ENCODE measurements at places on chromosomes 5 and 9.

DNA sequence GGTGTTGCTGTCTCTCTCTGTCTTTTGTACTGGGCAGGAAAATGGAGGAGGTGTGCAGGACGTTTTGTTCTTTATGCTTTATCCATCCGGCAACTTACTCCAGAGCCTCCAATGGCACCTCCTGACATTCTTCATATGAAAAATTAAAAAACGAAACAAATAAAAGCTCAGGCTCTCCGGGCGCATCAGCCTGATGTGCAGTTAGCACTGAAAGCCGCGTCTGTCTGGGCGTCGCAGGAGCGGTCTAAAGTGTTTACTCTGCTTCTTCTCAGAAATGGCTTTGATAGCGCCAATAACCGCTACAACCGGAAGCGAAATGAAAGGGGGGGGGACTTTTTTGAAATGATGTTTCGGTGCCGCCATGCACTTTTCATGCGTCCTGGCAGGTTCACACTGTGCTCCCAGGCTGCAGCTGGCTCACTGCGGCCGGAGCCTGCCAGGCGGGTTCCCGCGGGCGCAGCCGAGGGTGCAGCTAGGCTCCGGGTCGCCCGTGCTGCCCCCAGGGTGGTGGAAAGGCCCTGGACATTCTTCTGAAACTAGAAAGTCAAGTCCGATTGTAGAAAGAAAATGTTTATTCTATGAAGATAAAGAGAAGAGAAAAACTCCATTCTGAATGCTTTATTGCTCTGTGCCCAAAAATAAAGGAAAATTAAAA lies 407.7 kb upstream of the IRX1 start:
- no peak for DNase-seq

- DNase-seq, result peak; percentile 61
These were observed 248.9 kb downstream of the PIK3R1 start for GRCh38 chr5:68464424-68464823.

DNA sequence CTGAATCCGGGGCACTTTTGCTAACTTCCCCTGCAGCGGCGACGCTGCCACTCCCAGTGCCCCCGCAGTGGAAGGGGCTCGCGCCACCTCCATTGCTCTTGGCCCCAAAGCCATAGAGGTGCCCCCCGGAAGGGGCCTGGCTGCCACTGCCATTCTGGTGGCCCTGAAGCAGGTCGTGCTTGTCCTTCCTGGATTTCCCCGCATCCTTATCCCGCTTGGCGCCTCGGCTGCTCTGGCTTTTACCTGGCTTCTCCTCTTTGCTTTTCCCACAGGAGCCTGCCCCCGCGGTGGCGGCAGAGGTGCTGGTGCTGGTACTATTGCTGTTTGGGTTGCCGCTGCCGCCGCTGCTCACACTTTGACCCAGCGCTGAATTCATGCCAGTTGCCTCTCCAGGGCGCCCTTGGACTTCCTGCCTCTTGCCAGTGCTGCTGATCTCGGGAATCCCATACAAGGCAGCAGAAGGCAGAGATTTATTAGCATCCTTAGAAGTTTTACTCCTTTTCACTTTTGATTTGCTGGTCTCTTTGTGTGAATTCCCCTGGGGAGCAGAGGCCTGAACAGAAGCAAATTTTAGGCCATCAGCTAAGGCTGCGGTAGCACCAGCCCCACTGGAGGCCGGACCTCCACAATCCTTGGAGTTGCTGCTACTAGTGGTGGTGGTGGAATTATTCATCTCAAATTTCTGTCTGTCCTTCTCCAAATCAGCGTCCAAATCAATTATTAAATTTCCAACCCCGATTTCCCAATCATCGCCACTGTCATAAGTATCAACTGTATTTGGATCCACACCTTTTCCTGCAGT lies 2.1 kb downstream of the ZNF608 start:
- no peak for DNase-seq

DNA sequence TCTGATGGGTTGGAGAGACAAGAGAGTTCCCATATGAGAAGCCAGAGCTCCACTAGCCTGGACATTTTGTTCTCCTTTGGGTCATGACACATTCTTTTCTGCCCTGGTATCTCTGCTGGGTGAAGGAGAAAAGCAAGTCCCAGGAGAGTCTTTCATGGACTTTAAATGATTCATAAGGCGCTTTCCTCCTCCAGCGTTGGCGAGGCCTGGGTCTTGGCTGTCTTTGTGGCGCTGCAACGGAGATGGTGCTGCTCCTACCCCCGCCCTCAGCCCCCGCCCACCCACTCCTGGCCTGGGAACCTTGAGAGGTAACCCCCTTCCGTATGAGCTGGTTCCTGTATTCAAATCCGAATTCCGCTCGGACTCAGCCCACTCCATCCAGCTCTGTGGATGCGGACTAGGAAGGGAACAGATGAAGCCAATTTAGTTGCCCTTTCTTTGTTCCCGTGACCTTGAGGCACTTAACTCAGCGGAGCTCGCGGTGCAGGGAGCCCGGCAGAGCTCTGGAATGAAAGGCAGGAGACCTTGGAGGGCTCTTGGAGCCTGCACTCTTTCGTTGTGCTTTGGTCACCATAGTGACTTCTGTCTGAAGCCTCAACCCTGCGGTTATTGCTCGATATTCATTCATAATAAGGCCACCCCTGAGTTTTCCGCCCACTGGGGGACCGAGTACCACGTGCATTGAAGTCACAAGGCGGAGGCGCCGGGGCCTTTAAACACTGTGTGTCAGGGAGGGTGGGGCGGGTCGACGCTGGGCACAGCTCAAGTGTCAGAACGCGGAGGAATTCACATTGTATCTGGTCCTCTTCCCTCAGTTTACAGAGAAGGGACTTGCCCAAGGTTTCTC lies 14.0 kb upstream of the PWWP2A start:
- DNase-seq, result no peak

GRCh38 chr9:37038302-37038942 lies 4.4 kb upstream of the PAX5 start:
- no peak for DNase-seq

DNA sequence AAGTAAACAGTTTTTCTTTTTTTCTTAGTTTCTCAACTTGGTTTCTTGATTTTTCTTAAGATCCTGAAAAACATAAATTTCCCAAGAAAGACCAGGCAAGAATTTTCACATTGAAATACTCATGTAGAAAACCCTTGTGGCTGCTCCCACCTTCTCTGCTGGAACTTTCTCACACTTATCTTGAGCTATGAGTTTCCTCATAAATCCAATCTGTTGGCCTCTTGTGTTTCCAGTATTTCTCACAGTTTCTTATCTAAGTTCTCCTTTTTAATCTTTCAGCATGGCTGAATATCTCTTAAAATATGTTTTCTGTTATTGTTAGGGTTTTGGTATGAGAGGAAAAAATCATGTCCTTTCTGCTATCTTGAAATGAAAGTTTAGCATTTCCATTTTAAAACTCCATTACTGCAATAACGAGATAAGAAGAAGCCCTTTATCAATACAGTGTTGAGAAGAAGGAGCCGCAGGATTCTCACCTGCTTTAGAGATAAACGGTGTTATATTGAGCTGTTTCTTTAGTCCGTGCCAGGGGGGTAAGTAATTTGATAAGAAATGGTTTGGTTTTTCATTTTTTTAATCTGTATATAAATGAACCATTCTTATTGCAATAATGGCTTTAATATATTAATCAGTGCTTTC lies 89.3 kb downstream of the ALDH1A1 start:
- no peak for DNase-seq

GRCh38 chr9:68949271-68950000 lies 64.5 kb downstream of the PRKACG start:
- DNase-seq, result no peak

DNA sequence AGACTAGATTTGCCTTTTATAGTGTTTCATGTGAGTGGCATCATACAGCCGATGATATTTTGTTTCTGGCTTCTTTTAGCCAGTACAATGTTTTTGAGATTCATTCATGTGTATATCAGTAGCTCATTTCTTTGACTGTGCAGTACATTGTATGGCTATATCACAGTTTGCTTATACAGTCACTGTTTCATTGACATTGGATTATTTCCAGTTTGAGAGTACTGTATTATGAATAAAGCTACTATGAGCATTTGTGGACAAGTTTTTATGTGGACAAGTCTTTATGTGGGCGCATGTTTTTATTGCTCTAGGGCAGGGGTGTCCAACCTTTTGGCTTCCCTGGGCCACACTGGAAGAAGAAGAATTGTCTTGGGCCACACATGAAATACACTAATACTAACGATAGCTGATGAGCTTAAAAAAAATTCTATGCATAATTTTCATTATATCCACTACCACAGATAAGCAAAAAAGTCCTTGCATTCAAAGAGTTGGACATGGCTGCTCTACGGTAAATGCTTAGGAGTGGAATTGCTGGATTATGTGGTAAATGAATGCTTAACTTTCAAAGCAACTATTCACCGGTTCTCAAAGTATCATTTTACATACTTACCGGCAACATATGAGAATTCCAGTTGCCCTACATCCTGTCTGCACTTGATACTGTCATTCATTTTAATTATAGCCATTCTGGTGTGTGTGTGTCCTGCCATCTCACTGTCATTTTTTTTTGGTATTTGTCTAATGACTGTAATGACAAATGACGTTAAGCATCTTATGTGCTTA lies 177.8 kb downstream of the RGS3 start:
- DNase-seq, result no peak

DNA sequence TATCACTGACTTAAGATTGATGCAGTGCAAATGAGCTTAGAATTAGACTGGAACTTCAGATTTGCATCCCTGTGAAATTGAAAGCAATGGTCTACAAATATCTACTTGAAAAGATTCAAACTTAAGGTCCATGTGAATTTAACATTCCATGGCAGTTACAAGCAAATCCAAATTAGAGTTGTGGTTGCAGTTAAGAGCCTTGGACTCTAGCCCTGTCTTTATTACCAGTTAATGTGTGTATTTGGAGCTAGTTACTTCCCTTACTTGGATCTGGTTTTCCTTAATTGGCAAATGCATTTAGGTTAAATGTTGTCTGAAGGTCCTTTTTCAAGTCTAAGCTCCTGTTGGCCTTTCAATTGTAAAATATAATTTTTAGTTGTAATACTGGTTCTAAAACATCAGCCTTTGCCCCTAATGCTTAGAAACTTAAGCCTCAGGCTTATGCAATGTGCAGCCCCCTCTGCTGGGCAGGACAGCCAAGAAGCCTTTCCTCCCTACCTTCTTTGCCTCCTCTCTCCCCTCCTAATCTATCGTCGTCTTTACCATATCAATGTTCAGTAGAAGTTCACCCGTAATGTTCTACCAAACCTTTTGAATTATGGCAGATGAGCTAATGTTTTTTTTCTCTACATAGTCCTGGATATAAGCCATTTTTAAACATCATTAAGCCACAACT lies 59.5 kb downstream of the ERMP1 start:
- no peak for DNase-seq

- DNase-seq, result no peak
These were observed 6.5 kb upstream of the GGTA1 start for GRCh38 chr9:121505903-121506735.

- DNase-seq, result no peak
These were observed 64.1 kb downstream of the SLCO4C1 start for GRCh38 chr5:102231693-102232619.

DNA sequence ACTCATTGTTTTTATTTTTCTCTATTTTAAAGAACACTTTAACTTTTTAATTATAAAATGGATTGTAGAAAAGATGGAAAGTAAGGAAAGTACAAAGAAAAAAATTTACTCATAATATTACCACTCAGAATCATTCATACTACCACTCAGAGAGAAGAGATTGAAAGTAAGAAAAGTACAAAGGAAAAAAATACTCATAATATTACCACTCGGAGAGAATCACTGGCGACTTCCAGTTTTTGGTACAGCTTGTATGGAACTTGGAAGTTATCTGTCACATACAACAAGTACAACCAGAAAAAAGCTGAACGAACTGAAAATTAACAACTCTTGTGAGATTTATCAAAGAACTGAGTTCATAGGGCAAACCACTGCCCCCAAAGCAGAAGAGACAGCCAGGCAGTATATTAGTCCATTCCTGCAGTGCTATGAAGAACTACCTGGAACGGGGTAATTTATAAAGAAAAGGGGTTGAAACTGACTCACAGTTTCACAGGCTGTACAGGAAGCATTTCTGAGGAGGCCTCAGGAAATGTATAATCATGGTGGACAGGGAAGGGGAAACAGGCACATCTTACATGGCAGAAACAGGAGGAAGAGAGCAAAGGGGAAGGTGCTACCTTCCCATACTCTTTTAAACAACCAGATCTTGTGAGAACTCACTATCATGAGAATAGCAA lies 183.9 kb downstream of the SMARCA2 start:
- no peak for DNase-seq

- no peak for DNase-seq
These were observed 17.5 kb downstream of the SPRY4 start for GRCh38 chr5:142307146-142307890.

DNA sequence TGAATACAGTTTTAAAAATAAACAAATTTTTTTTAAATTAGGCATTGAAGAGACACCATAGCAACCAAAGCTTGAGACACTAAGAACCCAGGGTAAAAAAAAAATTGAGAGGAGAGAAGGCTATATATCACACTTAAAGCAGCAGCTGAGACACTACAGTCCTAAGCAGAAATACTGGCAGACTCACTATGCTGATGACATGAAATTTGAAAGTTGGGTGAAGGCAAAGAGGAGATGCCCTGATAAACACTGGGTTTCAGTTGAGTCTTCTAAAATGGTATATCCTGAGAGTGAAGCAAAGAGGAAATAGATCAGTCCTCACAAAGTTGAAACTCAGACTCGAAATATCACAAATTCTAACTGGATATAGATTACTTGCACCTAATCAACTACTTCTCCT lies 419.9 kb upstream of the CDH9 start:
- no peak for DNase-seq

DNA sequence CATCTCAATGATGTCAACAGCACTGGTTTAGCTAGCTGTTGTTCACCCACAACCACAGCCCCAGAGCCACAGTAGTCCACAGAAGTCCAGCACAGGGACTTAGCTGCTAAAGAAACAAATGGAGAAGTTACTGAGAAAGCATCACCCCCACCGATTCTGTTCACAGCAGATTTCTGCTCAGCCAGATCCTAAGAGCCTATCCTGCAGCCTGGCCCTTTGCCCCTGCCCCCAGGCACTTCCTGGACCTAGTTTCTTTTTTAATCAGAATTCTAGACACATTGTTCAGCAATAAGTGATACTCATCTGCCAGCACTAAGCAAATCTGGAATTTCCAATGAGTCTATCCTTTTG lies 7.4 kb downstream of the B4GALT1 start:
- peak; percentile 55 for DNase-seq

- DNase-seq, result no peak
These were observed 5.3 kb upstream of the ZNF367 start for GRCh38 chr9:96423322-96423984.

GRCh38 chr5:79157305-79157704 lies 45.7 kb downstream of the BHMT start:
- DNase-seq, result no peak

GRCh38 chr5:89267788-89268187 lies 384.8 kb upstream of the MEF2C start:
- no peak for DNase-seq

- DNase-seq, result no peak
These were observed 232.6 kb downstream of the EPB41L4A start for GRCh38 chr5:112186401-112186990.

All from stimulated activated CD8-positive, alpha-beta memory T cell treated with anti-CD3 and anti-CD28 coated beads, Interleukin-7, amount 100 ng/mL, for 48 hours (primary cell).